ENCODE measurements at places on chromosomes 7 and 10.

GRCh38 chr10:26269754-26270153 lies 53.2 kb downstream of the GAD2 start:
- DNase-seq, result no peak

DNA sequence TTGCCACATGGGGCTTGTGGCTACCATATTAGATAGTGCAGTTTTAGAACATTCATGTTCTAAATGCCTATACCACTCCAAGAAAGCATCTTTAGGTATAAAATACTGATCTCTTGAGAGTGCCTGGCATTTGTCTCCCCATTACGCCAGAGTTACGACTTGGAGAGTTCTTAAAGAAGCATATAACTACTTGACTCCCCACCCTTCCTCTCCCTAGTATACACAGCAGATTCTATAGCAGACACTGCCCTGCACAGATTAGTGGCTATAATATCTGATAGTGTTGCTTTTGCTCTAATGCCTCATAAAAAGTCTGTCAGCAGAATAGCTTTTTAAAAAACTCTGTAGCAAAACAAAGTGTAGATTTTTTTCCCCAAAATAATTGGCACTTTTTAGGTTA lies 90.8 kb downstream of the ZMYND11 start:
- no peak for DNase-seq

- no peak for DNase-seq
Measured at GRCh38 chr7:1397491-1398327, 61.6 kb downstream of the MICALL2 start.

GRCh38 chr10:88299787-88300186 lies 283.3 kb downstream of the RNLS start:
- no peak for DNase-seq

GRCh38 chr7:90877201-90877600 lies 281.1 kb downstream of the CDK14 start:
- no peak for DNase-seq

GRCh38 chr7:68205826-68206225 lies 1209.2 kb downstream of the TYW1 start:
- DNase-seq, result no peak

DNA sequence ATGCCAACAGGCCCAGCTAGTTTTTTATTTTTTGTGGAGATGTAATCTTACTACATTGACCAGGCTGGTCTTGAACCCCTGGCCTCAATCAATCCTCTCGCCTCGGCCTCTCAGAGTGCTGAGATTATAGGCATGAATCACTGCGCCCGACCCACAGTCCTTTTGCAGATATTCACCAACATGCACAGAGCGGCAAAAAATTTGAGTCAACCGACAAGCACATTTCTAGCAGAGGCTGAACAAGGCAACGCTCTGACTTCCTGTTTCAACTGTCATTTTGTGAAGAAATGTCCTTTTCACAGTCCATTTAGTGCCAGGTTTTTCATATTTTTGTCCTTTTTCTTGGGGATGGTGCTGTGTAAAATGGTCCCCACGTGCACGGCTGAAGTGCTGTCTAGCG lies 71.1 kb upstream of the KAT6B start:
- DNase-seq, result no peak

- DNase-seq, result no peak
Measured at GRCh38 chr7:101848208-101848951, 31.0 kb downstream of the CUX1 start.

DNA sequence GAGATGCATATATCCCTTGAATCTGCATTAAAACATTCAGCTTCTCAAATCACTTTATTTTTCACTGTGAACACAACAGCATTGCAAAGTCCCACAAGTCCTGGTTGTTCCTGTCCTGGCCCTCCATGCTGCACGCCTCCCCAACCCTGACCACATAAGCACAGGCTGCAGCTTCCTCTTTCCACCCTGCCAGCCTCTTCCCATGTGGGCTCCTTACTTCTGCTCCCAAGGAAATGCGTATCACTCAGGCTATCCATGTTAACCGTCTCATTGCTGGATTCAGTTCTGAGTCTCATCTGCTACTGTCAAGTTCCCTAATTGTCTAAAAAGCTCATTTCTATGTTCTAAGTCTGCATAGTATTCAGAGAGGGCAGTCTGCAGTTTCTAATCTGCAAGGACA lies 89.7 kb upstream of the ZPBP start:
- DNase-seq, result no peak

DNA sequence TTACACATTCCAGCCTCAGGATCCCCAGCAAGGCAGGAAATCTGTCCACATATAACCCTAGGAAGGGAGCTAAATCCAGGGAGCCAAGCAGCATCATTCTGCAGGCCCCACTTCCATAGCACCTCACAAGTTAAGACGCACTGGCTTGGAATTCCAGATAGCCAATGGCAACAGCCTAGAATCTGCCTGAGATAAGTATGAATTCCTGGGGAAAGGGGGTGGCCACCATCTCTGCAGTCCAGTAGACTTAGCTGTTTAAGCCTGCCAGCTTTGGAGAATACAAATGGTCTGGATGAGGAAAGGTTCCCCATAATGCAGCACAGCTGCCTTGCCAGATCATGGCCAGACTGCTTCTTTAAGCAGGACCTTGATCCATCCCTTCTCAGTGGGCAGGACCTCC lies 179.4 kb upstream of the PRSS1 start:
- no peak for DNase-seq

DNA sequence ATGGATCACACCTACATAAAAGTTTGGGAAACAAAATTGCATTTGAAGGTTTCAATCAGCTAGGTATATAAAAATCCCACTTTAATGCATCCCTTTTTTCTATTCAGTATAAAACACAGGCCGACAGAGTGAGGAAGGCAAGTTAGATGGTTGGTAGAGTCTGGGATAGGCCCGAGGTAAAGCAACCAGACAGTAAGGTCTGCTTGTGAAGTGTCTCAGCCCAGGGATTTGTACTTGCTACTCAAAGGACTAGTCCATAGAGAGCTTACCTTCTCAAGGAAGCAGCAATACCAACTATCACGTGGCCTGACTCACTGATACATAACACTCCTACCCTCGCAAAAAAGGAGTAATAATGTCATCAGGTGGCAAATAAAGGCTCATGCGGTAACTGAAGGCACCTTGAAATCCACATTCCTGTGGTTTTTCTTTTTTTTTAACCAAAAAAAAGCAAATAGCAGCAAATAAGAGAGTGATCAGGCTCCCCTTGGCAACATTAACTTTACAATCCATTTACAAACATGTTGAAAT lies 56.2 kb upstream of the ATP6V0A4 start:
- DNase-seq, result no peak

GRCh38 chr10:34966451-34966850 lies 123.7 kb downstream of the CUL2 start:
- DNase-seq, result no peak

DNA sequence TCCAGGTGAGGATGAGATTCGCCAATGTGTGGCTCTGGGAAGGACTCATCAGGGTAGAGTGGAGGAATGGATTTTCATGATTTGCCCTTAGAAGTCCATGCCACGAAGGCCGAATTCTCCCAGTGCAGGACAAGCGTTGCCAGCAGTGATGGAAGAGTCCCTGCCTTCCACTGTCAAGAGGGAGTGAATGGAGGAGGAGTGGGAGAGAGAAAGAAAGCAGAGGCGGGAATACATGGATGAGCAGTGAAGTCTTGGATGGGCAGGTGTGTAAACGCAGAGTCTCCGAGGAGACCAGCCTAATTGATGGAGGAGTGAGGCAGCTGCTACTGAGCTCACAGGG lies 419.2 kb downstream of the GLRX3 start:
- no peak for DNase-seq

- DNase-seq, result no peak
Measured at GRCh38 chr7:17456541-17456940, 158.1 kb downstream of the AHR start.

GRCh38 chr10:22681301-22681700 lies 33.1 kb downstream of the PIP4K2A start:
- DNase-seq, result no peak

DNA sequence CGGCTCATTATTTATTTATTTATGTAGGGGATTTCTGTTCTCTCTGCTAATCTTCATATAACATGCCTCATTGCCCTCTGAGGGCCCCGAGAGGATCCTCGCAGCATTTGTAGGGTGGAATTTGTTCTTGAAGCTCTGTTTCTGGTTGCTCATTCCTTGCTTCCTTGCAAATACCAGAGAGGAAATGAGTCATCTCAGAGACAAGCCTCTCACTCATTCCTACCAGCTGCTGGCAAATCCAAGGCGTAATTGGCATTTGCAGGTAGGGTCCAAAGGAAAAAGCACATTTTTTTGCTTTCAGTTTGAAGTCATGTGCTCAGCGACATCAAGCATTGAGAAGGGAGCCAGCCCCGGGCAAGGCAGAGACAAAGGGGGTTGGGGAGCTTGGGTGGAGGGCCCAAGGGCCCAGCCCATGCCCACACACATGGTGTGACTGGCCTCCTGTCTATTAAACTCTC lies 501.6 kb downstream of the GALNT17 start:
- DNase-seq, result no peak

DNA sequence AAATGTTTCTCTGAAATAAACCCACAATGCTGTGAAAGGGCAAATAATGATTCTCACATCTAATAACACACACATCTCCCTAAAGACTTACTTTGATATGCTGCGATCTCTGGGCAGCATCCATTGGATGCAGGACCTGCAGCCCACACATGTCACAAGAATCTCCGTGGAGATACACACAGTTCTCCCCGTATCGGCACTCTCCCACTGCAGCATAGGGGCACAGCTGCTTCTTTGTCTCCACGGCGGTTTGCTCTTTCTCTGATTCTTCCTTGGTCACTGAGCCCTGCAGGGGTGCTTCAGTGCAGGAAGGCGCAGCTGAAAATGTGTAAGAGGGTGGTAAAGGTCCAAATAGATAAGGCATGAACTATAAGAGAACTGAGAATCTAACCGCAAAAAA lies 20.4 kb downstream of the MKRN1 start:
- no peak for DNase-seq

DNA sequence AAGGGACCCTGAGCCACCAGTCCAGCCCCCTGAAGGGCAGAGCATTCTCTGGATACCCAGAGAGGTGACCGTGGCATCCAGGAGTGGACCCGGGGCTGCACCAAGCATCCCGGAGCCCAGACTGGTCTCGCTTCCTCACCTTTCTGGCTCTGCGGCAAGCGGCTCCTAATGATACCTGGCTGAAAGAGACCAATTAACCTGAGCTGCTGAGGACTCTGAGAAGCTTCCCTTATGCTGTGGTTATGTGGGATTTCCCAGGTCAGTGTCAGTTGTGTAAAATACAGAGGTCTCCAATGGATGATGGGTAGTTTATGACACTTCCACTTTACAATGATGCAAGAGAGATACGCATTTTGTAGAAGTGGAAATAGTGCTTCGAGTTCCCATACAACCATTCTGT lies 51.5 kb downstream of the PFKFB3 start:
- DNase-seq, result no peak

- DNase-seq, result no peak
Measured at GRCh38 chr7:150829426-150829825, 22.9 kb upstream of the AOC1 start.

- no peak for DNase-seq
Measured at GRCh38 chr10:46309511-46310142, 22.8 kb downstream of the ANTXRL start.

DNA sequence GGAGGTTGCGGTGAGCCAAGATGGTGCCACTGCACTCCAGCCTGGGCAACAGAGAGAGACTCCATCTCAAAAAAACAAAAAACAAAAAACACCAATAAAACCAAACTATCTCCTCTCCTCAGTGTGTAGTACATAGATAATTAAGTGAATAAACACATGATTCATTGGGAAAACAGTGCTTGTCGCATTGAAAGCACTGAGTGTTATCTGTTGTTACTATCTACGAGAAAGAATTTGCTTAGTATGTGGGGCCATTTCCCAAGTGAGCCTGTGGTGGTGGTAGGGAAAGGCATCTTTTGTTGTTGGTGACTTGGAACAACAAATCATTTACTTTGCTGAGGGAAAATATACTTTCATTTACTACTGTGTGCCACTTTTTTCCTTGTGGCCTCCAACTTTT lies 42.6 kb downstream of the RSBN1L start:
- no peak for DNase-seq

- no peak for DNase-seq
Measured at GRCh38 chr10:71379118-71379766, 17.5 kb upstream of the CDH23 start.

DNA sequence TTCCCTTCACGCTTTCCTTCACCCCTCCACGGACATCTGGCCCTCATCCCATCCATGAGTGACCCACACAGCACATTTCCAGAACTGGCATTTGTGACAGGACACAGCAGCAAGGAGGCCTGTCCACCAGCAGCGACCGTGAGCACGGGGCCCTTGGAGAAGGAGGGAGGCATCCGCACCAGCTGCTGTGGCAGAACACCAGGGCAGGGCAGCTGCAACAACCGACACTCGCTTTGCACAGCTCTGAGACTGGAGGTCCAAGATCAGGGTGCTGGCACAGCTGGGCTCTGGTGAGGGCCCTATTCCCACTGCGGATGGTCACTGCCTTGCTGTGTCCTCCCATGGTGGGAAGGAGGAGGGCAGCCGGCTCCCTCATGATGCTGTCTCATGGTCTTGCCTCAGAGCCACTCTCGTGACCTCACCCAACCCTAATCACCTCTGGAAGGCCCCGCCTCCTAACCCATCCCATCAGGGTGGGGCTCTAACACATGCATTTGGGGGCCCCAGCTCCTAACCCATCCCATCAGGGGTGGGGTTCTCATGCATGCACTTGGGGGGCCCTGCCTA lies 36.7 kb downstream of the PTPRN2 start:
- no peak for DNase-seq

DNA sequence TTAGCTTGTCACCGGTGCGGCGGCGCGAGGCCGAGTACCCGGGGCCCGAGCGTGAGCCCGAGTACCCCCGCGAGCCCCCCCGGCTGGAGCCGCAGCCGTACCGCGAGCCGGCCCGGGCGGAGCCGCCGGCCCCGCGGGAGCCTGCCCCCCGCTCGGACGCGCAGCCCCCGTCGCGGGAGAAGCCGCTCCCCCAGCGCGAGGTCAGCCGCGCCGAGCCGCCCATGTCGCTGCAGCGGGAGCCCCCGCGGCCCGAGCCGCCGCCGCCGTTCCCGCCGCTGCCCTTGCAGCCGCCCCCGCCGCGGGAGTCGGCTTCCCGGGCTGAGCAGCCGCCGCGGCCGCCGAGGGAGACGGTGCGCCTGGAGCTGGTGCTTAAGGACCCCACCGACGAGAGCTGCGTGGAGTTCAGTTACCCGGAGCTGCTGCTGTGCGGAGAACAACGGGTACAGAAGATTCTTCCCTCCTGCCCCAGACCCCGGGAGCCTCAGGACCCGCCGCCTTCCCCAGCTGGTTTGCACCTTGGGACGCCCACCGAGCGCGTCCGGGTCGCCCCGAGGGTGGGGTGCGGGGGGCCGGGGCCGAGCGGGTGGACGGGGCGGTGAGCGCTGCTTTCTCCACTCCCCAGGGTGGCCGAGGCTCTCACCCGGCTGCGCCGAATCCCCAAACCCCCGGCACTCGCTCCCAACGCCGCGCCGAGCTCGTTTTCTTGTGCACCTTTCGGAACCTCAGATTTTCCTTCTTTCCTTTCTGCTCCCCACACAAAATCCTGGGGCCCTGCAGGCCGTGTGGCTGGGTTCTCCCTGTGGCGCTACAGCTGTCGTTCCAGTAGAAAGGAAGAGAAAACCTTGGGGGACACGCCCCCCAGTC lies 708 bp downstream of the UBN2 start:
- DNase-seq, result no peak

- peak; percentile 52 for DNase-seq
Measured at GRCh38 chr10:97210543-97210960, 24.8 kb upstream of the SLIT1 start.

GRCh38 chr7:81487516-81487915 lies 282.3 kb downstream of the HGF start:
- no peak for DNase-seq

- no peak for DNase-seq
Measured at GRCh38 chr10:77034240-77034639, 603.4 kb downstream of the KCNMA1 start.

- DNase-seq, result no peak
Measured at GRCh38 chr7:135833642-135834041, 85.0 kb upstream of the FAM180A start.

GRCh38 chr10:90484518-90484917 lies 373.3 kb downstream of the HTR7 start:
- DNase-seq, result no peak
